ENCODE measurements at places on chromosomes 16 and 17.
A peak's percentile ranks its signal among the peaks of the same experiment; 100 is the strongest.

DNA sequence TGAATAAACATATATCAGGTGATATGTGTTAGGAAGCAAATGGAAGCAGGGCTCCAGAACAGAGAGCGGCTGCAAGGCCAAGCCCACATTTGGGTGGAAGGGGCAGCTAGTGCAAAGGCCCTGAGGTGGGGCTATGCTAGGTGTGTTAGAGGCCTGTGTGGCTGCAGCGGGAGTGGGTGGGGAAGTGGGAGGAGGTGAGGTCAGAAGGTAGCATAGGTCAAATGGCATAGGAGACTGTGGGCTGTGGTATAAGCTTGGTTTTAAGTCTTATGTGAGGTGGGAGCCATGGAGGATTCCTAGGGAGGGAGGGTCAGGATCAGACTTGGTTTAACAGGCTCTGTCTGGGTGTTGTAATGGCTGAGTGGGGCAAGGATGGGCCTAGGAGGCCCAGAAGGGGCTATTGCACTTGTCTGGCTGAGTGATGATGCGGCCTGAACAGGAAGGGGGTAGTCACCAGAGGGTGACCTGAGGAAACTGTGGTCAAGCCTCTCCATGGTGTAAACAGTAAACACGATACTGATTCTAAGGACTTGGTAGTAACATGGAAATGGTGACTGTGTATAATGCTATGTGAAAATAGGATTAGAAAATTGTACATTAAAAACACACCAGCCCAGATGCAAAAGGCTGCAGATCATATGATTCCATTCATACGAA, 31.1 kb downstream of the RAI1 start:
- peak; percentile 92 for ATAC-seq

DNA sequence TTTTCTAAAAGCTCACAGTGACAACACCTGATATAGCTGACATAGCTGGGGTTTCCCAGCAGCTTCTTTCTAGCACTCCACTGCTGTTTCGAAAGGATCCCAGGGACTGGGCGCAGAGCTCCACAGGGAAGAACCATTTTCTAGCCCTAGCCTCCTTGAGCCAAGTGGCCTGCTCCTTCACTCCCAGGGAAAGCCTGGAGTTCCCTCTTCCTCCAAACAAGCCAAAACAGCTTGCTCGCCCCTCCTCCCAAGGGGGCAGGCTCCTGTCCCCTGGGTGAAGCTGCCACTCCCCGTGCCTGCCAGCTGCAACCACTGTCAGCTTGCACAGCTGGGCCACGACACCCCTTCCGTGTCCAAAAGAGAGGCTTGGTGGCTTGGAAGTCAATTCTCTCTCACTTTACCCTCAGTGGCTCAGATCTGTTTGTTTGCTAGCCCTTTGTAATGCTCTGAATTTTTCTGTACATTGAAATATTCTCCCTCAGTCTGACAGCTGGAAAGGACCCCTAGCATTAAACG, 59.8 kb downstream of the CYTH1 start:
- ATAC-seq, result no peak

DNA sequence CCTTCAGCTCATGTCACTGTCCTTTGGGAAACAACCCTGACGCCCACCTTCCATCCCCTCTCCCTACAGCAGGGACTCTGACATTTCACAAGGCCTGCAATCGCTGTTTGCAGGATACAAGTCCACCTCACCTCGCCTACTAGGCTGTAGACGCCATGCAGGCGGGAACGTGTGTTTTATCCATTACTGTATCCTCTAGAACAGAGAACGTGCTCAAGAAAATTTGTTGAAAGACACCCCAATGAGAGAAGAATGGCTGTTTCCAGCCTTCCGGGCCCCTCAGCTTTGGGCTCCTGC, 1.5 kb upstream of the TTYH2 start:
- ATAC-seq, result no peak

DNA sequence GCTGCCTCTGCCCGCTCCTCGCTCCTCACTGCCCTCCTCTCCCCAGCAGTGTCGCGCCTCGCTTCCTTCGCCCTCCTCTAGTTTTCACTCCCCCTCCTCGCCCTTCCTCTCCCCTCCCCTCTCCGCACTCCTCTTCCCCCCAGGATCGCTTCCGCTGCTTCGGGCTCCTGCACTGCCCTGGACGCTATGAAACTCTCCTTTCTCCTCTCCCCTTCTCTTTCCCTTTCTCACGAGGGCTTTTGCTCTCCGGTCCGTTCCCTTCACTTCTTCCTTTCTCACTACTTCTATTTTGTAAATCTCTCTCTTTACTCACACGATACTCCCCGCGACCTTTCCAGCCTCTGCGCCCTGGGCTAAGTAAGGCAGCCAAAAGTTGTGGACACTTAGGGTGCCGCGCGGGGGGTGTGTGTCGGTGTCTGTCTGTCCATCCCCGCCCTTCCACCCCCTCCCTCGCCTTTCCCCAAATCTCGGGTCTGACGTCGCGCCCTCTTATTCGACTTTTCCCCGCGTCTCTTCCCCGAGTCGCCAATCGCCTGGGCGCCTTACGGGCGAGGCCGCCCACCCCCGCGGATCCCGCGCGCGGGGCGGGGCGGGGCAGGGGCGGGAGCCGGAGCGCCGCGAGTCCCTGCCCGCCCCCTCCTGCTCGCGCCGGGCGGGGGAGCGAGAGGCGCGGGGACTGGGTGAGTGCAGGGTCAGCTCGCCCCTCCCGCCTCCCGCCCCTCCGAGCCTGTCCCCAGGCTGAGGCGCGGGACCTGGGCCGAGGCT, at the start of gene IRX3:
Gene IRX3, minus strand, starts transcription at position 422 of the 765 bp plus-strand sequence. CDS start 737 bp downstream, outside the sequence.
- ATAC-seq, result no peak

DNA sequence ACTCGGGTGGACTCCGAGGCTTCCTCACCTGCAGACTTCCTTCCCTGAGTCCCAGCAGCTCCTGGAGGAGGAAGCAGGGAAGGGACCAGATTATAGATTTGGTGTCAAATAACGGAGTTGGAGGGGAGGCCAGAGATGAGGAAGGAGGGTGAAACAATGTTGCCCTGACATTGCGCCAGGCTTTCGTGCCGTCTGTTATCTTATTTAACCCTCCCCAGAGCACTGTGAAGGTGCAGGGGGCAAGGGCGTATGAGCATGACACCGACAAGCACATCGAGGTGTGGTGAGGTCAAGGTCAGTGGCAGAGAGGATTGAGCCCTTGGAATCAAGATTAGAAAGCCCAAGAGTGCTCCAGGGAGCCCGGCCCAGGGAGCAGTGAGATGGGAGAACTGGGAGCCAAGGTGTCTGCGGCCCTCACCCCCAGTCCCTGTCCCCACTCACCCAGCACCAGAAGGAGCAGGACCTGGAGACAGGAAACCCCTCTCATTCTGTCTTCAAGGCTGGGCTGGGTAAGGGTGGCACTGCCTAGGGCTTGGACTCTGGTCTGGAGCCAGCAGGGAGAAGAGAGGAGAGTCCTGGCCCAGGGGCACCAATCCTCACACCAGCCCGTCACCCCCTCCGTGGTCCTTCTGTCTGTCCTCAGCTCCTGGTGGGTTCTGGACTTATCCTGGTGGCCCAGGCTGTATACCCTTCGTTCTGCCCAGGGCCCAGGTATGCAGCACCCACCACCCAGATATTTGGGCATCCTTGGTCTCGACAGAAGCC, 1.1 kb downstream of the PRSS33 start:
- no peak for ATAC-seq

DNA sequence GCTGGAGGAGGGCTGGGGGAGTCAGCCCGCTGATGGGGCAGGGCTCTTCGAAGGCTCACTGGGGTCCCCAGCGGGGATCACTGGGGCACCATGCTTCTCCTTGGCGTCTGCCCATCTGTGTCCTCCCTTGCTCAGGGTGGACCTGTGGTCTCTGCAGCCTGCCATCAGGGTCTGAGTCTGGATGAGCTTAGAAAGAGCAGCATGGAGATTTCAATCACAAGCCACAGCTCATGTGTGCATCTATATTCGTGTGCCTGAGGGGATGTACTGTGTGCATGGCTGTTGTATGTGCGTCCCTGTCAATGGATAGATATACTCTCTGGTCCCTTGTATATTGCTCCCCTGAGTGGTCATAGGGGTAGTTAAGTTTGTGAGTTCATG, 126.6 kb upstream of the SDK2 start:
- ATAC-seq, result no peak

Data from activated T-helper 17 cell treated with anti-CD3 and anti-CD28 coated beads, Interleukin-2, amount 50 U/mL, for 72 hours (primary cell).